ENCODE measurements at places on chromosomes 2 and 18.

DNA sequence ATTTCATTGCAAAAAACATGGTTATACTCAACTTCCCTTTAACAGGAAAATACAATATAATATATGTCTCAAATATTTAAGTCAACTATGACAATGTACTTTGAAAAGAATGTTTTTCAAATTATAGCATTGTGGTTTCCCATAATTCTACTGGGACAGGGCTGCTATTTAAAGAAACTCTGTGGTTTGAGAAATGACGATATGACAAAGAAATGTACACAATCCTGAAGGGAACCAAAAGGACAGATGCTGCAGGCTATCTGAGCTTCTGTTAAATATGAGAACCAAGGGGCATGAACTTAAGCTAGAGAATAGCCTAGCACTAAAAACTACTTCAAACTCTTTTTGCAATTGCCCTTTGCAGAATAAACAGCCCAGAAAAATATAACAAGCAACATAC, 415.9 kb downstream of the GRB14 start:
- no peak for DNase-seq

GRCh38 chr2:192591617-192592016, 396.9 kb upstream of the TMEFF2 start:
- DNase-seq: no peak

- peak; percentile 57 for DNase-seq
Measured at GRCh38 chr2:54669677-54670484, 53.6 kb upstream of the EML6 start.

DNA sequence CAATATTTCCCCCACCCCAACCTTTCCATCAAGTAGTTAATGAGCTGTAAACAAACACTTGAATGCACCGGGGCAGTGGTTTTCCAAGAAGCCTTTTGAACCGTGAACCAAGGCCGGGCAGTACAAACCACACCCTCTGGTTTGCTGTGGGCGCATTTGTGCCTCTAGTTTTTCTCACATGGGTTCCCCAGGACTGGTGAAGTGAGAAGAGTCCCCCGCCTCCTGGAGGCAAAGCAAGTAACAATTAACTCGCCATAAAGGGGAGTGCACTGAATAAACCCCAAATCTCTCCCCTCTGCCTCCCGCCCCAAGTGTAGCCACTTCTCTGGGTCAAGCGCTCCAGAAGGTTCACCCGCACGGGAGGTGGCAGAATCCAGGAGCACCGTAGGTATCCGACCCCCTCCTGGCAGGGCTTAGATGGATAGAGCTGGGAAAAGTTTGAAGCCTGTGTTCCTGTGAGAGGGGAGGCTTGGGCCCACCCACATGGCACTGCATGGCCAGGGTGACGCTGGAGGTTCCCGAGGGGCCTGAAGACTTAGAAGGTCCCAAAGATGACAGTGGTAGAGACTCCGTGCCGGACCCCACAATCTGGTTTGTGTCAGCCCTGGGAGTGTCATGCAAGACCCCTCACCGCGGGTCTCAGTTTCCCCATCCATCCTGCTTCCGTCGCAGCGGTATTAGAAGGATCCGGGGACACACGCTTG, 182.2 kb downstream of the SMAD2 start:
- DNase-seq: no peak

GRCh38 chr18:62455222-62455621, 67.6 kb upstream of the ZCCHC2 start:
- DNase-seq: no peak

DNA sequence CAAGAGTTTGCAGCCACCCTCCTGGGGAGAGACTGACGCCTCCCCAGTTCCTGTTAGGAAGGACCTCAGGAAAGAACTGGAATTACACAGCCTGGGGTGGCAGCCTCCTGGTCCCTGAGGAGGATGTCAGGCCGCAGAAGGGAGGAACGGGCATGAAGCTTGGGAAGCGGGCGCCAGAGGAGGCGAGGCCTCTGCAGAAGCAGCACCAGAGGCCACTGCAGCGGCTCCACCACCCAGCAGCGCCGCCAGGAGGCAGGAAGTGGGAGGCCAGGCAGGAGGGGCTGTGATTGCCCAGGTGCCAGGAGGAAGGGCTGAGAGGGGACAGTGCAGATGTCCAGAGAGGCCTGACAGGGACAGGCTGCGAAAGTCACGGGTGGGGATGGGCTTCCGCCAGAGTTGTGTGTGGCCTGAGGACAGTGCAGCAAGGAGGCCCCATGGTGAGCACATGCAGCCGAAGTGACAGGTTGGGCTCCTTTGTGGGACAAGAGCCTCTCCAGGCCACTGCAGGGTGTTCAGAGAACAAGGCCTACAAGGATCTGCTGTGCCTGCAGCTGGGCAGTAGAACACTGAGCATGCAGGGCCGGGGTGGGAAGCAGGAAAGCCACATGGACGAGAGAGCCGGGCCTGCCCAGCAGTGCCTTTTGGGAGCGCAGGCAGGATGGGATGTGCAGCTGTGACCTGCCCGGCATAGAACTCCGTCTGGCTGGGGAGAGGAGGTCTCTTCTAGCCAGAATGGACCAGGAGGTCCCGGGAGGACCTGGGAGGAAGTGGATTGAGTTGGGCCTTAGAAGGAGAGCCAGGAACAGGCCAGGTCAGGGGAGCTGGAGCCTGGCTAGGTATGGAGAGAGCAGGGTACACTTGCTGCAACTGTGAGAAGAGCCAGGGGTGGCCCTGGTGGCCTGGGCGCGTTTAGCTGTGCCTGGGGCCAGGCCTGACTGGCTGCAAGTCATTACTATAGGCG, 39.1 kb upstream of the ALPP start:
- DNase-seq: no peak

DNA sequence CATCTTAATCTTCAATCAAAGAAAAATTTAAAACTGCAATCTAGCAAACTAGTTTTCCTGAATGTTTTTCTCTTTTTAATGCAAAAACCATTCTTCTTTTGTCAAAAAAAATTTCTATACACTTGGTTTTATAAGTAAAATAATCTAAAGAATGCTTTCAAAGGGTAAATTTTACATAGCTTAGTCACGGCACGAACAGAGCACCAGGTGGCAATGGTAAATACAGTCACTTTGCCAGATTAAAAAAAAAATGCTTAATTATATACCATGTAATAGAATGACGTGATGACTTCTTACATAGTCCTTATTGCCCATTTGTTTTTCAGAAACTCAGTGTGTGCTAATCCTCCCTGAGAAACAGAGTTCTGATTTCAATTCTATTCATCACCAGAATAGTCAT, 10.4 kb downstream of the FEZ2 start:
- no peak for DNase-seq

DNA sequence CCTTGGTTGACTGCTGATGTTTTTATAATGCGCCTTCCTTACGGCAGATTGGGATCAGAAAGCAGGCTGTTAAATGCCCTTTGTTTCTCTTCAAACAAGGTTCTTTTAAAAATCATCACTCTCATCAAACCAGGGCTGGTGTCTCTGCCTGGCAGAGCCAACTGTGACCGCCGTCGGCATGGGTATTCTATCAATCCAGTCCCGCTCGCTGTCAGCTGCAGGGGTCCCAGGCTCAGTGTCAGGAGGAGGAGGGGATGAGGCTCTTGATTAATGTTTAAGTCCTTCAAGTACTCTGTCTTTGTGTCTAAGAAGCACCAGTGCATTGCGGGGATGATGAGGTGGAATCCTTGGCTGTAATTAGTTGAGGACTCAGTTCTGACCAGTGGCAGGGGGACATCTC, 348.1 kb downstream of the RNF144A start:
- no peak for DNase-seq

DNA sequence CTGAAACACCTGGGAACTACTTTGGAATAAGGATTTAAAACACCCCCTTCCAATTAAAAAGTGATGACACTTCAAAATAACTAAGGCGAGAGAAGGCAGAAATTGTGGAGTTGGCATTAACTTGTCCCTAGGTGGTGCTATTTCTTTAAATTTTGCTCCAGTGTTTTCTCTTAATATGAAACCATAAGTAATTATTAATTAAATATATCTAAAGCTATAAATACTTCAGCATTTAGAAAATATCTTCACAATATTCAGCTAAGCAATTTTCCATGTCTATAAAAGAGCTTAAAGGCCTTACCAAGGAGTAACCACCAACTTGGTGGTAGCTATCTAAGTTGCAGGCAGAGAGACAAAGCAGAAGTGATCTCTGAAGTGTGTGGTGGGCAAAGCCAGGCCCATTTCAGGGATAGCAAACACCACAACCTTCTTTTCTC, 186.8 kb upstream of the PGAP1 start:
- no peak for DNase-seq

GRCh38 chr2:74828543-74828942, 5.4 kb upstream of the HK2 start:
- no peak for DNase-seq

- DNase-seq: no peak
Measured at GRCh38 chr2:135208016-135208415, 155.9 kb downstream of the RAB3GAP1 start.

GRCh38 chr18:51278045-51278649, 80.7 kb upstream of the MEX3C start:
- DNase-seq: no peak

GRCh38 chr2:189049709-189050164, 75.6 kb downstream of the COL3A1 start:
- no peak for DNase-seq

- no peak for DNase-seq
Measured at GRCh38 chr2:47771211-47771610, 11.7 kb upstream of the MSH6 start.

- no peak for DNase-seq
Measured at GRCh38 chr18:57427429-57428201, 7.6 kb upstream of the ONECUT2 start.

DNA sequence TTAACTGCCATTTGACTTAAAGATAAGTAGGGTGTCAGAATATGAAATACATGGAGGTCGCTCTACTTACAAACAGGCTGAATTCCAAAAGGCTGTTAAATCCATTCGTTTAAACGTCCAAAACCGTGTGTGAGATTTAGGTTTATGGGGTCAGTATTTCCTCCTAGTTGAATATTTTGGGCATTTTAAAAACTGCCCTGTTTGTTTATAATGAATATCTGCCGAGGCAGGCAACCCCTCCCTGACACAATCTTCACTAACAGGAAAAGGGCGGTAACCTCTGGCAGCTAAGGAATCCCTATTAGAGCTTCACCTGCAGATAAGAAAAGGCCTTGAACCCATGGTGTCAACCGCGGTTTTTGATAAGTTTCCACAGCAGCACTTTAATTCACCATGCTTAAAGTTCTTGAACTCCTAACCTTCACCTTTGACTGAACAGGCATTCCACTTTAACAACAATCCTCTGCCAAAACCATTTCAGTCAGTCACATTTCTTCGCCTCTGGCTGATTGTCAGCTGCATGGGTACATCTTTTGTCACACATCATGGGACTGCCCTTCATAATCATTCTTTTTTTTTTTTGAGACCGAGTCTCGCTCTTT, 17.8 kb downstream of the TRAK2 start:
- DNase-seq: no peak

- no peak for DNase-seq
Measured at GRCh38 chr2:201483342-201483741, 31.8 kb downstream of the STRADB start.

DNA sequence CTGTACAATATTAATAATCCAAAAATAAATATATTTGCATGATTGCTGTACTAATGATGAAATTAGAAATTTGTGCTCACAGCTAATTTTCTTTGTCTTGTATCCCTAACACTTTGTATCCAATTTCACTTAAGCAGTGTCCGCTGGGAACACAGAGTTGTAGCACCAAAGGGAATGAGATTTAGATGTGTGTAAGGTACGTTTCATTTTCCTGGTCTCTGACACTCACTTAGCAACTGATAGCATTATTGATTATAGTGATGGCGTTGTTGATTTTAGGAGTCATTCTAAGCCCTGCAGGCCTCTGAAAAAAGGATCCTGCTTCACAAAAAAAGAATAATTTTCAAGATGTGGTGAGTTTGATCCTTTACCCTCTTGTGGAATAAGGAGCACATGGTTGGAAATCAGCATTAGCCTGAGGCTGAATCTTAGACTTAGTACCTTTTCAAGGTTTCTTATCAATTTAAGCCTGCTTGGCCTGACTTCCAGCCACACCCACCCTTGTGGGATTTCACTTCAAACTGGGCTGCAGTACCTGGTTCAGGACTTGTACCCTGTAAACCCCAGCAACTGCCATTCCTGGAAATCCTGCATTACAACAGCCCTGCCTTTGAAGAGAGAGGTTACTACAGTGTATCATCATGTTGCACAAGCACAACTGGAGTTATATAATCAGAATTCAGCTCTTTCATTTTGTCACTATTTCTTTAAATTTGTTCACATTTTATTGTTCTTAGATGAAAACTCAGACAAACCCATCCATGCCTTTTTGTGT, 116.2 kb downstream of the RND3 start:
- DNase-seq: peak; percentile 29

DNA sequence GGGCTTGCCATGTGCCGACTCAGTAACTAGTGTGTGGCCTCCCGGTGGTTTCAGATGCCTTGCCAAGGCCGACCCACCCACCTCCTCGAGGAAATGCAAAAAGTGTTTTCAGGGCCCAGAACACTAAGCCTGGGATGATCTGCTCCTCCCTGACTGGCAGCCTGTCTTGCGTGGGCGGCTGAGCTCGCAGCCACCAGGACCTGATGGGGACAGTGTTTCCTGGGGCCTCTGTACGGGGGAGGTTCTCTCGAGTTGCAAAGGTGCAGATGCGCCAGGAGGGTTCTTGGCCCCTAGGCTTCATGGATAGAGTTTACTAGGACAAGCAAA, 85.2 kb downstream of the GLI2 start:
- no peak for DNase-seq
